ENCODE measurements at places on chromosomes 6 and 20.

- DNase-seq, result no peak
Measured at GRCh38 chr6:100595456-100595855, 130.7 kb upstream of the SIM1 start.

- no peak for DNase-seq
Measured at GRCh38 chr6:132713352-132714134, at the start of gene VNN1. TSS of gene VNN1 (minus strand) at chr6:132714055. CDS start at chr6:132714035, 20 bp downstream.

DNA sequence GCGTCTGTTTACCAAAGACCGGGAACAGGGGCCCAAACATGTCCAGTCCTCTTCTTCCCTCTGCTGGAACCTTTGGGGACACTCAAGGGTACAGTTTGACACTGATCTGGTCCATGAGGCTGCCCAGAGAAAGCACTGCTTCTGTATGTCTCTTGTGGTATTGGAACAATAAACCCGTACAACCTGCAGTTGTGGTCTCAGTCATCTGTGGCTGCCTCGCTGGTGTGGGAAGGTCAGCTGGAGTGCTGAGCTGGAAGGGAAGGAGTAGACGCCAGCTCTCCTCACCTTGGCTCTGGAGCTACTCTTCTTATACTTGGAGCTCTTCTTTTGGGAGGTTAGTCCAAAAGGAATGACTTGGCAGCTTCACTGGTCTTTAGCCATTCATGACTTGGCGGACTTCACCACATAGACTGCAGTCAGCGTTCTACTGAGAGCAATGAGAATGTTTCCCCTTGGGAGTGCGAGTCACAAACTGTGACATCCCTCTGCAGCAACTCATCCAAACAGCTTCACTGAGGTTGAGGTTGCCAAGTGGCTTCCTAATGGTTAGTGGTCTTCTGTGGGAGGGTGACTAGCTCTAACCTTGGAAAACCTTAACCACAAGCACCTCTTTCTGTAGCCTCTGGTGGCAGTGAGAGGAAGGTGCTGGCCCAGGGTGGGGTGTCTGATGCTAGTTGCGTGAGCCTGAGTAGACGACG lies 81.2 kb downstream of the ASXL1 start:
- DNase-seq, result no peak

DNA sequence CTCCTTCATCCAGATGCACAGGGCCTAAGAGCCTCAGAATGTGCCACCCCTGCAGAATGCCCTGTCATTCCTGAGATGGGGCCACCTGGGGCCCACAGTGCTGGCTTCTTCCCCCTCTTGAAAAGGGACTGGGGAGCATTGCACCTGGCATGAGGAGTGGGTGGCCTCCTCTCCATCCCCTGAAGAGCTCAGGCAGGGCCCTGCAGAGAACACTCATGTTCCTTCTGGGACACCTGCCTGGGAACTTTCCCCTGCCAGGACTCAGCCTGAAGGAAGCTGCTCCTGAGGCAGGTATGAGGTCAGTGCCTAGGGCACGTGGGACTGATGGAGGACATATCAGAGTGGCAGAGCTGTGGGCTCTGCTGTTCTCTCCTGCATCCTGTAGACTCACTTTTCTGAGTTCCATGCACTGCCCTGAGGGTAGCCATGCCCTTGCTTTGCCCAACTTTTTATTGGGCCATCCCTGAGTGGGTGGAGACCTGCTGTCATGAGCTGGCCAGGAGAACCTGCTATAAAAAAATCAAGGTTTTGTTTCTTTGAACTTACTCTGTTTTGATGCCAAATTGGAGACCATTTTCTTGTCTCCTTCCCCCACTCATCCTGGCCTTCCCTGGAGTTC lies 19.5 kb downstream of the CCDC167 start:
- no peak for DNase-seq

DNA sequence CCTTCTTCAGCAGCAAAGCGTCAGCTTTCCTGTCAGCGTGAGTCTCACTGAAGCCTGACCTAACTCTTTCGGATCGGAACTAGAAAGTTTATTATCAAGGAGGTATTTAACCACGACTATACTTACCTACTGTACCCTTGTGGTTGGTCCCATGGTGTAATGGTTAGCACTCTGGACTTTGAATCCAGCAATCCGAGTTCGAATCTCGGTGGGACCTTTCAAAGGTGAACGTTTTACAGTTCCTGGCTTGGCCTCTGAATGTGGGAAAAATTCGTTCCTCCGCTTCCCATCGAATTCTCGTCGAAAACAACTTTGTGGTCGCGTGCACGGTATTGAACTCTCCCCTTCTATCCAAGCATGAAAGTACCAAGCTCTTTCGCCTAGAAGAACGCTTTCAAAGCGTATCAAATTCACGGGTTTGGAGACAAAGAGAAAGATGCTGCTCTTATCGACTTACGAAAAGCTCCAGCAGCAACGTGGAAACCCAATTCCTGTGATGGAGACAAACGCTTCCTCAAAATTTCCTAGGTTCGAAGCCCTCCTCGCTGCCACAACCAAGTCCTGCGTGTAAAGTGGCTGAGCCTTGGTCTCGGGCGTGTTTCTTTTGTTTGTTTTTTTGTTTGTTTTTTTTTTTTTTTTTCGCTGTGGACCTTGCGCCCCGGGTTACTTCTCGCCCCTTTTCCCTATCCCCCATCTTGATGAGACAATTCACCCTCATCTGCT lies 63.7 kb downstream of the GPX5 start:
- peak; percentile 24 for DNase-seq

- no peak for DNase-seq
Measured at GRCh38 chr6:43070028-43070632, 6.0 kb upstream of the PTK7 start.

- no peak for DNase-seq
Measured at GRCh38 chr6:47188588-47189021, 121.1 kb downstream of the TNFRSF21 start.

DNA sequence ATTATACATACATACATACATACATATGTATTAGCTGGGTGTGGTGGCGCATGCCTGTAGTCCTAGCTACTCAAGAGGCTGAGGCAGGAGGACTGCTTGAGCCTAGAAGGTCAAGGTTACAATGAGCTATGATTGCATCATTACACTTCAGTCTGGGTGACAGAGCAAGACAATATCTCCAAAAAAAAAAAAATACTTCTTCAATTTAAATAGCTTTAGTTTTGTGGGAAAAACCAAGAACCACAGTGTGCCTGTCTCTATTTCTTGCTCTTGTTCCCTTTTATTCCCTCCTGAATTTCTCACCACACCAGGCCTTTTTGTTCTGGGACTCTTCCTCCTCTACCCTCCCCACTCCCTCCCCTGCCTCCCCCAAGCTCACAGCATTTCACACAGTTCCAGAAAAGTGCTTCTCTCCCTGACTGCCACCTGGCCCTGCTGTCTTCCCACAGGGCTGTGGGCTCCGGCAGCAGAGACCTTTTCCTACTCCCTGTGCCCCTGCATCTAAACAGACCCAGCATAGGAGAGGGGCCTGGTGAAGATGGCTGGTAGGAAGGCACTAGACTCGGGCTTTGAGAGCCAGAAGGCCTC lies 1.3 kb downstream of the C20orf203 start:
- no peak for DNase-seq

DNA sequence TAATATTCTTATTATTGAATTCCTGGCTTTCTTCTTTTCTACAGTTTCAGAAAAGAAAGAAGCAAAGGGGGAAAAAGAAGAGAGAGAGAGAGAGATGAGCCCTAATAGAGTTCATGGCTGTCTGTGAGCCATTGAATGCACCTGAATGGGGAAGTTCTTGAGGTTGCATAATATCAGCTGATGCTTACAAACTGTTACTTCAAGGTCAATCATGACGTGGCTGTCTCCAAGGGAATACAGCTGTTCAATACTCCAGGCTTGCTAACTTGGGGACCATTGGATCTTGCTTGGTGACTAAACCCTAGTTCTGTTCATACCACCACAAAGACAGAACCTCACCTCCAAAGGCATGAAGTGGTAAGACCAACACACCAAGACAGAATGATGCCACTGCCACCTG lies 180.4 kb downstream of the ADGRG6 start:
- no peak for DNase-seq

GRCh38 chr6:156933201-156934068 lies 156.3 kb downstream of the ARID1B start:
- no peak for DNase-seq

DNA sequence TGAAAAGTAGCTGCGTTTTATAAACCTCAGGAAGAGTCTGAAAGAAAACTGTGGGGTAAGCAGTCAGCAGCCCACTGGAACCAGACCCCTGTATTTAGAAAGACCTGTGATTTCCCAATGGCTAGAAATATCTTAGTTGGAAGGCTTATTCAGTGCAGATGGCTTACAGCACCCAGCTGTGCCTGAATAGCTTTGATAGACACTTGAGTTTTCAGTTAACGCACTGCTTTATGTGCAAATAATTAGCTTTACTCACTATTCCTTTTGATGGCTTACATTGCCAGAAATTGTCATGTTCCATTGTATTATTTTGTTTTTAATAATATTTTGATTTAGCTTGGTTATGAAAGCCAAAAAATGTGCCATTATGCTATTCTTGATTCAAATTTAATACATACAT lies 465.3 kb upstream of the SYNCRIP start:
- DNase-seq, result no peak

DNA sequence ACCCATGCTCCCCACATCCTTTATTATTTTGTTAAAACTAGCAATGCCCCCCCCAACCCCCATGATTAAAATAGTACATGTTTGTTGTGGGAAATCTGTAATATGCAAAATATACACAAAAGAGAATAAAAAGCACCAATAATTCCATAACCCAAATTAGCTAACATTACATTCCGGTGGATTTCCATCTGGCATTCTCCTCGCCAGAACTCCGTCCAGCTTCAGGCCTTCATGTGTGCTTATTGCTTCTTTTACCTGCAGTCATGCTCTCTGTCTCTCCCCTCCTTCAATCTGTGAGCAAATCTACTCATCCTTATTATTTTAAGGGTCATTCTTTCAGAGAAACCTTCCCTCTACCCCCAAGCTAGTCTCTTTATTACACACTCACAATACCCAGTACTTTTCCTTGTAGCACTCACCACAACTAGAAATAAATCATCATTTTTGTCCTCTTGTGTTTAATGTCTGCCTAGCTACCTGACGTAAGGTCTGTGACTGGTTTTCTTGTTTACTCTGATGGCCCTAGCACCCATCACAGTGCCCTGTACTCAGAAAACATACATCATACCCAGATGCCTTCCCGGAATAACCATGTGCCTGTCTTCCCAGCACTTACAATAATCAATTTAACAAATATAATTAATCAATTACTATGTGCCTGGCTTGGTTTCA lies 25.6 kb upstream of the IER3 start:
- DNase-seq, result no peak

DNA sequence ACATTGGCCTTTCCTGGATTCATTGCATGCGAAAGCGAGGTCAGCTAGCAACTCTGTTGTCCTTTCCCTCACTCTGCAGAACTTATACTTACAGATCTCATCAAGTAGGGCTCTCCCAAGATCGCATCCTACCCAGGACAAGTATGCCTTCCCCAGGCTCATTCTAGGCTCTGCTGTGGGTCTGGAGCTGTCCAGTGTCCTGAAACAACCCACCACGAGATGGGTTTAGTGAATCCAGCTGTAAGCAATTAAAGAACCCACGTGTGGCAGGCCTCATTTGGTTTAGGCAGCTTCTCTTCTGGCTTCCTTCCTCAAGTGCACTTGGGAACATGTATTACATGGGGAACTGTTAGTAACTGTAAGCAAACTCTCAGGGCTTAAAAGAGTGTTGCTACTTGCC lies 406.5 kb upstream of the CHD6 start:
- no peak for DNase-seq

GRCh38 chr20:56430461-56430860 lies 18.4 kb downstream of the CASS4 start:
- DNase-seq, result no peak

GRCh38 chr6:7051780-7052442 lies 55.9 kb upstream of the RREB1 start:
- no peak for DNase-seq

DNA sequence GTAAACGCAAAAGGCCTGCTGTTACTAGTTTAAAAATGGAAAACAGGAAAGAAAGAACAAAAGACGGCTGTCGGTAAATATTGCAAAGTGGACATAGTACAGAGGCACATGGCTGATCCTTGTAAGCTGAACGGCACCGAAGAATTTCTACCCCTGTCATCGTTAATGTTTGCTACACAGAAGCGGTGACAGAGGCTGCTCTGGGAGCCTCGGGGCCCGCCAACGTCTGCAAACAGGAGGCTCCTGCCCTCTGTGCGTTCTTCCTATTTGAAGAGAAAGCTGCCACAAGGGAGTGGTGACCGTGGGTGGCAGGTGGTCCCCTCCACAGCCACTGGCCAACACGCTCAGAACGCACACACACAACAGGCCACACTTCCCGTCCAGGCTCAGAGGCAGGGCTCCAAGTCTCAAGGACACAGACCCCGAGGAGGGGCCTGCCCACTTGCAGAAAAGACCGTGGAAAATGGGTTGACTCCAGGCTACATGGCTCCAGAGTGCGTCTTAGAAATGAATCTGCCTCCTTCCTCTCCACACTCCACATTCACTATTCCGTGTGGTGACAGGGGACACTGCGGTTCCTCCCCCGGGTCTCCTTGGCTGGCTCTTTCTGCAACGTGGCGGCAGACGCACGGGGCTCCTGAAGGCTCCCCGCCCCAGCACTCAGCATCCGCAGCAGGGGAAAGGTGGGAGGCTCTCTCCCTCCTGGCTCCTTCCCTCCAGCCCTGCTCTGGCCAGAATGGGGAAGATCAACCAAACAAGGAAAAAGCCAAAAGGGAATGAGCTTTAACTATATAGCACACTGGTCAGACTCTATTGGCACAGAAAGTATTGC lies 64.5 kb downstream of the GMPR start:
- DNase-seq, result no peak

DNA sequence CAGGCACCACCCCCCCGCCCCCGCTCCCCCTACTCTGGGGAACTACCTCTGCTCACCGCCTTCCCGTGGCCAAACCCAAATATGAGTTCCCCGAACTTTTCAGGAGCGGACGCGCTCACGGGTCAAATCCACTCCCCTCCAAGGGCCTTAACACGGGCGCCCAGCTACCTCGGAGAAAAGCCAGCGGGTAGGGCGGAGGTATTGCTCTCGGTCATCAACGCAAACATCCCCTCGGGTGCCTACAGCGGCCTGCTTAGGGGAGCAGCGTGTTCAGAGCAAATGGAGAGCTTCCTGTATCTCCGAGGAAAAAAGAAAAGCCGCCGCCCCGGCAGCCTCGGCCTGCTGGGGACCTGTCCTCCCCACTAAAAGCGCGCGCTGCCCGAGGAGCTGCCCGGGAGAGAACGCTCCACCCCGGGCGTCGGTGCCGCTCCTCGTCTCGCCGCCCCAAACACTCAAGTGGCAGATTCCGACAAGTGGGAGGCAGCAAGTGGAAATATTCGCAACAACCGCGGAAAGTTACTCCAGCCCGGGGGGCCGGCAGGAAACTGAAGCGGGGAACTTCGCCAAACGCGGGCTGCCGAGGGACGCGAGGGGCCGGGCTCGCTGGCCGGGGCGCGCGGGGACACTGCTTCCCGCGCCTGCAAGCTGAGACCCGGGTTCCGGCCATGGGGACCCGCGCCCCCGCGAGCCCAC lies 699 bp downstream of the PTPRT start:
- no peak for DNase-seq

DNA sequence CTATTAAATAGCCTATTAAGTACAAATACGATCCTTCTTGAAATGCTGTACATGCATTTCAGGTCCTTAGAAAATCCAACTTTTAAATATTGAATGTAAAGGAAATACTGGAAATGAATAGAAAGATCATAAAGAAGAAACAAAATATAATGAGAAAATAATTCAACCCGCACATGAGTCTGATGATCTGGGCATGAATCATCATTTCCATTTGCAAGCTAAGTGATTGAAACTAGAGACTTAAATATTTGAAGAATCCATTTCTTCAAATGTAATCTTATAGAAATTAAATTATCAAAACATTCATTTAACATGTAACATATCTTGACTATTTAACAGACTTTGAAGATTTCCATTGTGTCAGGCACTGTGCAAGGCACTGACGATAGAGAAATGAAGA lies 977.0 kb downstream of the TFAP2A start:
- no peak for DNase-seq
